IMR-90 (cell line): ENCODE measurements at places on chromosomes 11 and 22. TPM values are rescaled to one million over a fixed set of nuclear protein-coding genes. Genes with fewer than 3 reads are reported as not detected.

RASGRP2 gene
- total RNA-seq = not detected in 2 replicates

MRPL16 gene
- total RNA-seq = 43.9 and 56.9 TPM in 2 replicates

UBQLNL gene
- total RNA-seq = 0.18 TPM in 1 of 2 replicates, not detected in the other

PANX2 gene
- total RNA-seq = under 0.01 and 0.18 TPM in 2 replicates

FHIP1B gene
- 4.7 and 5.9 TPM in 2 replicates for total RNA-seq

EFCAB6 gene
- total RNA-seq = 1.1 TPM in 2 replicates

HEPHL1 gene
- under 0.01 TPM in 1 of 2 replicates, not detected in the other for total RNA-seq

APOL4 gene
- total RNA-seq = not detected in 2 replicates

GAL3ST3 gene
- total RNA-seq = not detected in 2 replicates

APOL1 gene
- 0.36 and 0.56 TPM in 2 replicates for total RNA-seq
